ENCODE measurements at places on chromosomes 1 and 21.

- peak; percentile 68 for DNase-seq
These were observed 5.8 kb upstream of the FAM167B start for GRCh38 chr1:32241001-32241763.

- peak; percentile 98 for DNase-seq
These were observed 427.2 kb downstream of the KCNT2 start for GRCh38 chr1:196180847-196181593.

DNA sequence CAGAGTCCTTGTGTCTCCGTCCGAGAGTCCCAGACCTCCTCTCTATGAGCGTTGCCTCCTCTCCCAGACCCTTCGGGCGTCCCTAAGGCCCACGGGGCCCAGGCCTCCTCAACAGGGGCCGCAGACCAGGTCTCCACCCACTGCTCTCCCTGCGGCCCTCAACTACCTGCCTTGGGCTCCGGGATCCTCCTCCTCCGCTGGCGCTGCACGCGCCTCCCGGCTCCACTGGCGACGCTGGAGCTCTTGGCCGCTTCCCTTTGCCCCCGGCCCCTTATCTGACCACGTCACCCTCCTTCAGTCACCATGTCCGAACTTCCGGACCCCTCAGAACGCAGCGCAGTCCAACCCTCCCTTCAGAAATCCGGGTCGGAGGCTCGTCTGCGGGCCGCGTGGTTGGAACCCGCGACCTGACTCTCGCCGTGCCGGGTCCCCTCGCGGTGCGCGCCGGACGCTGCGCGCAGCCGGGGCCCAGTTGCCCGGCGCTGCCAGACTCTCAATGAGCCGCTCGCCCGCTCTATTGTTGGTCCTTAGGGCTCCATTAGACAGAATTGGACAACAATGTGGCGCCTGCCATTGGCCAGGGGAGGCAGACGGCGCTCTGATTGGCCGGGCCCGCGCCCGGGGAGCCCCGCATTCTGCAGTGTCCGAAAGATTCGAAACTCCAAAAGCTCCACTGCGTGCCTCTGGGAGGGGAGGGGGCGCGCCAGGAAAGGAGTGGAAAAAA is at the start of gene DMRTA2:
Gene DMRTA2, minus strand, starts transcription at position 498 of the 724 bp plus-strand sequence. CDS start 1,907 bp downstream, outside the sequence.
- DNase-seq: no peak

GRCh38 chr1:198681252-198681651 is 42.4 kb downstream of the PTPRC start:
- no peak for DNase-seq

DNA sequence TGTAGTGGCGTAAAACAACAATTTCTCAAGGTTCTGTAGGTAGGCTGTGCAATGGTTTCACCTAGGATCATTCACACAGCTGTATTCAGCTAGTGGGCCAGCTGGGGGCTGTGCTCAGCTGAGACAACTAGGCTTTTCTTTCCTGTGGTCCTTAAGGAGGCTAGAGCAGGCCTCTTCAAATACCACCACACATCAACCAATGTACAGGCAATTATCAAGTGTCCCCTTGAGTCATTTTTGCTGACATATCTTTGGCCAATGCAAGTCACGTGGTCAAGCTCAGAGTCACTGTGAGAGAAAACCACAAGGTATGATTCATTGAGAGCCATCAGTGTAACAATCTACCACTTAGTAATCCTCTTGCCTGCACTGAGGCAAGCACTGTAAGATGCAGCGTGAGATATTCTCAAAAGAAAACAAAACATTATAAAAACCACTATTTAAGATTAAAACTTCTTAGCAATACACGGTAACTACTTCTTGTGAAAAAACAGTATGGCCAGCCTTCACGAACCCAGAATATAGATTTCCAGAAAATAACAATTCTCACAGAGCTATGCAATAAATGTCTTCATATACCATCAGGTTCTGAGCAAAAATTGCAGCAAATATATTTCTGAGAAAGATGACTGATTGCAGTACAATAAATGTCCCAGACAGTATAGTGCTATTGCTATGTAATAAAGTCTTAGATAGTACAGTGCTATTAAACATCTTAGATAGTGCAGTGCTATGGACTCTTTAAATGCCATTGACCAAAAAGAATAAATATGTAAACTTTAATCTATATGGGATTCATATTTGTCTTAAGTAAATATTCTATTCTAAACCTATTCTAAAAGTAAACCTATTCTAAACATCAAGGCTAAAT is 55.3 kb downstream of the NME7 start:
- DNase-seq: peak; percentile 90

DNA sequence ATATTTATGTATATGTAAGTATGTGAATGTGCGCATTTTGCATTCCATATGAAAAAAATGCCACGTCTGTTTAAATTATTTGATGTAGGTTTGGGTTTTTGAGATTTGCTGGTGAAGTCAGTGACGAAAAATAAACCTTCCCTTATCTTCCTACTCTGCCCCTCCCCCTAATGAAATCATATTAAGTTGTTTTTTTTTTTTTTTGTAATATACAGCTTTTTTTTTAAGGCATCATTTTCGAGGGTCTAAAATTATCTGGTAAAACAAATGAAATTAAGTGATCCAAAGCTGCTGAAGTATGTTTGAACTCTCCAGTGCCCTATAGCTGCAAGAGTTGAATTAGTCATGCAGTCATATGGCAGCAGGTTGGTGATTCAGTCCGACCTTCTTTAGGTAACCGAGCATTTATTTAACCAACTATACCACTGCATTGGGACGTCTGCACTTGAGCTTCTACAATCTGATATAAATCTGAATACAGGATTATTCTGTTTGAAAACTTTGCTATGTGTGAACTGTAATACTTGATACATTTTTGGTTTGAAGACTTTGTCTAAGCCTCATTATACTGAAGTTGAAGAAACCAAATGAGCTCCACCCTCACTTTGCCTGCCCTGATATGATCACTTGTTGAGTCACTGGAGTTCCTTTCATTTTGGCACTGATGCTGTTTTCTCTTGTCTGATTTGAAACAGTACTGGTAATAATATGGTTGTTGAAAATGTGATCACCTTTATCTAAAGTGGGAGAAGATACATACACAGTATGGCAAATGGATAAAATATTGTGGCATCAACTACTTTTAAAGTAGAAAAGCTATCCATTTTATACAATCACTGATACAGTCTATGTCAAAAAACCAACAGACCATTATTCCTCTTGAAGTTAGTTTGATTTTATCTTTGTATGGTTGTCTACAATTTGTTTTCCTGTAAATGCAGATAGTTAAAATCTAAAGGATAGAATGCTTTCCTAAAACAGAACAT is 11.7 kb downstream of the PDIK1L start:
- DNase-seq: peak; percentile 53

DNA sequence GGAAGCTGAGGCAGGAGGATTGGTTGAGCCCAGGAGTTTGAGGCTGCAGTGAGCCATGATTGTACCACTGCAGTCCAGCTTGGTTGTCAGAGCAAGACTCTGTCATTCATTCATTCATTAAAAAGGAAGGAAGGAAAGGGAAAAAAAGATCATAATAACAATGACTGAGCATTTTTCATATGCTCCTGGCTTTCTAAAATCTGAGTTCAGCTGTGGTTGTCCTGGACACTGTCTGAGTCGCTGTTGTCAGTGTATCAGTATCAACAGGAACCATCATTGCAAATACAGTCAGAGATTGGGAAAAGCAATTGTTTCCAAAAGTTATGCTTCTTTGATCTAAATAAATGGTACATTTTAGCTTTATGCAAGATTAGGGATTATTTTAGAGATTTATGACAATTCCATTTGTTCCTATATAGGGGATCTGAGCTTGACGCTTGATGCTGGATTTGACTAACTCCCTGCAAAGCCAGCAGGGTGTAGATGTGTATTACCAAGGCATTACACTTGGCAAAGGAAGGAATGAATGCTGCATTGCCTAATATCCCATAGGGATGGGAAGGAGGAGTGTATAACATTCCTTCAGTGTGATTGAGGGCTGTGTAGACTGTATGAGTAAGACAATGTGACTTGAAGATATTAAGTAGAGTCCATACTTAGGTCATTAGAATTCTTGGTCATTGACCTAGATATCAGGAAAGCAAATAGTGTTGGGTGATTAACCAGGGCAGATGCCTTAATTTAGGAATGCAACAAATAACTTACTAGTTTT is 100.2 kb downstream of the DISP1 start:
- peak; percentile 93 for DNase-seq

DNA sequence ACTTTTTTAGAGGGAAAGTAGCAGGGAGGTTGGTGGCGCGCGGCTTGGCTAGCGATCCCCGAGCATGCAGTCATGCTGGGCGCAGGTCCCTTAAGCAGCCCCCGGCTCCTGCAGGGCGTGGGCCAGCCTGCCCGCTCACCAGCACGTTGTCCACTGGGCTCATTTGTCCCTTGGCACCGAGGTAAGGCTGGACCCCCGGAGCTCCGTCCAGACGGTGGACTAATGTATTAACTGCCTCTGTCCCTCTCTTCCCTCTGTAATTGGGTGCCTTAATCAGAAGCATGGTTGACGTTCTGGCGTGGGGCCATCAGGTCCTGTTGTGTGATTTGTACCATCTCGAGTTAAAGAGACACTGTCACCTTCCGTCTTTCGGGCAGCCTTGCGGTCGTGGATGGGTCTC is 17.7 kb downstream of the TMEM201 start:
- DNase-seq: no peak

DNA sequence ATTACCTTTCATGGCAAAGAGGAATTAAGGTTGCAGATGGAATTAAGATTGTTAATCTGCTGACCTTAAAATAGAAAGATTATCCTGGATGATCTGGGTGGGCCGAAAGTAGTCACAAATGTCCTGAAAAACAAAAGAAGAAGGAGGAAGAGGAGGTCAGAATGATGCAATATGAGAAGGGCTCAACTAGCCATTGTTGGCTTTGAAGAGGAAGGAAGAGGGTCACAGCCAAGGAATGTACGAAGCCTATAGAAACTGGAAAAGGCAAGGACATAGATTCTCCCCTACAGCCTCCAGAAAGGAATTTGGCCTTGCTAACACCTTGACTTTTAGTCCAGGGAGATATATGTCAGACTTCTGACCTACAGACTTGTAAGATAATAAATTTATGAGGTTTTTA is 39.4 kb upstream of the FMOD start:
- no peak for DNase-seq

DNA sequence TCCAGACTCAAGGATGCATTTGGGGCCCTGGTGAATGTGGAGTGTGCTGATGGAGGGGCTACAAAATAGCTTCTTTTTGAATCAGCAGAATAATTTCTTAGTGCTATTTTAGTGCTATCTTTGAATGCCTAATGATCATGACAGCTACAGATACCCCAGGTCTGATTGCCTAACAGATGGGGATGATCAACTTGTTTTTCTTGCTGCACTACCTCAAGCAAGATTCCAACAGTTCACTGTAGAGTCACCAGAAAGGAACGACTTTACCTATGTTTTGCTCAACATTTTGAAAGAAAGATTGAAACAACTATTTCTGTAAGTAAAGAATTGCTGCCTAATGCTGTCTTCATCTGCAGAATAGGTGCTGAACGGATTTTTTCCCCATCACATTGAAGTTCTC is 42.6 kb upstream of the VAV3 start:
- no peak for DNase-seq

- DNase-seq: no peak
These were observed 34.4 kb downstream of the PHC2 start for GRCh38 chr1:33396188-33397124.

Measured in fibroblast of the aortic adventitia (primary cell).